ENCODE measurements at places on chromosomes 6 and 20.

DNA sequence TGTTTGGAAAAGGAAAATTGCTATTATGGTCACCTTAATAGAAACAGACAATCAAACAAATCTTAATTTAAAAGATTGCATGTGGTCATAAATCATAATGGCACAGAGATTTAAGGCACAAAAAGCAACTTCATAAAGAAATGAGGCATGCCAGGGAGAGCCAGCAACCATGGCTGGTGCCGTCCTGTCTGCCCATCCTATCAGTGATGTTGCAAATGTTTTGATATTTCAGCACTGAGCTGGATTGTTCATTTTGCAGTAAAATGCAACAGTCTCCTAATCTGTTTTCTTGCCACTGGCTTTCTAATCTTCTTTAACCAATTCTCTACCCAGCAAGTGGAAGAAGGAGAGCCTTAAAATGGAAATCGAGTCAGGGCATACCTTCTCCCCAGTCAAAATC is 249.8 kb downstream of the SAMD5 start:
- no peak for DNase-seq

- DNase-seq, result no peak
Observed at GRCh38 chr6:111818539-111819226, 54.6 kb downstream of the FYN start.

GRCh38 chr6:73968221-73968757 is 272.3 kb downstream of the CD109 start:
- DNase-seq, result no peak

DNA sequence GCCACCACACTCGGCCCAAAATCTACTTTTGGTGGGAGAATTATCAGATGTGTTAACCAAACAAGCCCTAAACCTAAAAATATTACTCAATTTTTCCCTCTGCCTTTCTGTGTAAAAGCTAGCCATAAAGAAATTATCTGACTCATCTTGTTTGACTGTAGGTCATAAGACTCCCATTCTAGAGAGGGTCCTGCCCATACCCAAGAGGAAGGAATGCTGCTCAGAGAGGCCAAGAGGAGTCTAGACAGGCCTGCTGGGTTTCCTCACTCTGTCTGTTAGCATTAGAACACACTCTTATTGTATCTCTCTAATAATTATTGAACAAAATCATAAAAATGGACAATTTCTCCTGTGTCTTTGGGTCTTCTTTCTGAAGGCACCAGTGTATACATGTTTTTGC is 26.1 kb downstream of the C6orf141 start:
- no peak for DNase-seq

GRCh38 chr20:40575851-40576250 is 113.2 kb downstream of the MAFB start:
- DNase-seq, result no peak

GRCh38 chr20:14860410-14860814 is 523.0 kb upstream of the FLRT3 start:
- no peak for DNase-seq

GRCh38 chr6:8546496-8546895 is 111.2 kb upstream of the SLC35B3 start:
- DNase-seq, result no peak

DNA sequence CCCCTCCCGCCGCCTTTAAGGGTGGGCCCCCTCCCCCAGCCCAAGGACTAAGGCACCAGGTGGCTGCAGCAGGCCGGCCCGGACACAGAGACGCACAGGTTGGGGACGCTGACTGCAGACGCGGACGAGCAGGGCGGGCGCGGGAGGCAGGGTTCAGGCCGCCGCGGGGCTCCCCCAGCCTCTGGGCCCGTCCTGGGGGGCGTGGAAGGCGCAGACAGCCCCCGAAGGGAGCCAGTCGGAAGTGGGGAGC is 9.3 kb downstream of the DUSP15 start:
- DNase-seq, result no peak

- DNase-seq, result no peak
Observed at GRCh38 chr6:122484760-122485159, 13.2 kb upstream of the SERINC1 start.

DNA sequence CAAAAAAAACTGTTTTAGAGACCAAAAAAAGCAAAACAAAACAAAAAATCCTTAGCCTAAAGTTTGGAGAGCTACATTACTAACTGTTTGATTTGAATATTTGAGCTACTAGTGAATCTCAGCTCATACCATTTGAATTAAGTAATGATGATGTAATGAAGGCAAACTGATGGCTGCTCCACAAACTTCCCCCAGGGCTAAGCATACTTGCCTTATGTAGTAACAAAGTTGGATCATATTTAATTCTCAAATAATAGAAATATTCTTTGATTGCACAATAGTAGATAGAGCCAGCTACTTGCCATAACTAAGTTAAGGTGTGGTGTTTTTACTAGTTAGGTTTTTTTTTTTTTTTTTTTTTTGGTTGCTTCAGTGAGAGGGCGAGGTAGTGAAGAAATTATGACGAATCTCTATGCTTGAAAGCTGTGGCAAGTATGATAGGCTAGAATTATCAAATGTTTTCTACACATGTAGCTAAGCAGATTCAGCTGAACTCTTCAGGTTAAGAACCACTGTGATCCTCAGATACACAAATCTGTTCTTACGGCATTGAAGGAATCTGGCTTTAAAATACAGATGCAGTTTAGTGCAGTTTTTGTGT is 2.9 kb downstream of the RAB32 start:
- no peak for DNase-seq

GRCh38 chr20:921068-921467 is 4.9 kb upstream of the ANGPT4 start:
- no peak for DNase-seq

DNA sequence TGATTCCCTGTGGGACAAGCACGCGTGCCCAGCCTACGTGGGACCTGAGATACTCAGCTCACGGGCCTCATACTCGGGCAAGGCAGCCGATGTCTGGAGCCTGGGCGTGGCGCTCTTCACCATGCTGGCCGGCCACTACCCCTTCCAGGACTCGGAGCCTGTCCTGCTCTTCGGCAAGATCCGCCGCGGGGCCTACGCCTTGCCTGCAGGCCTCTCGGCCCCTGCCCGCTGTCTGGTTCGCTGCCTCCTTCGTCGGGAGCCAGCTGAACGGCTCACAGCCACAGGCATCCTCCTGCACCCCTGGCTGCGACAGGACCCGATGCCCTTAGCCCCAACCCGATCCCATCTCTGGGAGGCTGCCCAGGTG is 11.9 kb upstream of the RBCK1 start:
- no peak for DNase-seq

DNA sequence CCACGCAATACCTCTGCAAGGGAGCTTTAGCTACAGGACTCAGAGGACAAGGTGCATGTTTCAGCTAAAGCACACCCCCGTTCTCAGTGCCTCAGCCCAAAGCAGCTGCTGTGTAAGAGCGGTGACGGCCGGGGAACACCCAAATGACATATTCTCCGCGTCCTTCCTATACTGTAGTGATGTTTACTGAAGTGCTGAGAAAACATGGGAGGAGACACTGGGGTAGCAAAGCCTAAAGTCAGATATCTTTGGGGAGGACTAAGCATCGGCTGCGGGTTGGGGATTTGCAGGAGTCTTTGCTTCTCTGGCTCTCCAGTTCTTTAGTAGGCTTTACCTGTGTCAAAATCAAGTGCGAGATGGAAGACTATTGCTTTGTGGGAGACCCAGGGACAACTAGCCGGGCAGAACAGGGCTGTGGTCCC is 1.7 kb downstream of the SLC22A23 start:
- no peak for DNase-seq

- DNase-seq, result no peak
Observed at GRCh38 chr6:79334674-79335073, 100.2 kb upstream of the HMGN3 start.

GRCh38 chr20:24989162-24989561 is 3.4 kb downstream of the APMAP start:
- no peak for DNase-seq

All from activated CD4-positive, alpha-beta T cell treated with anti-CD3 and anti-CD28 coated beads for 24 hours (primary cell).